Stimulated activated CD8-positive, alpha-beta memory T cell treated with anti-CD3 and anti-CD28 coated beads, Interleukin-15, amount 100 ng/mL, for 48 hours (primary cell): ENCODE measurements at places on chromosomes 2 and 18.

DNA sequence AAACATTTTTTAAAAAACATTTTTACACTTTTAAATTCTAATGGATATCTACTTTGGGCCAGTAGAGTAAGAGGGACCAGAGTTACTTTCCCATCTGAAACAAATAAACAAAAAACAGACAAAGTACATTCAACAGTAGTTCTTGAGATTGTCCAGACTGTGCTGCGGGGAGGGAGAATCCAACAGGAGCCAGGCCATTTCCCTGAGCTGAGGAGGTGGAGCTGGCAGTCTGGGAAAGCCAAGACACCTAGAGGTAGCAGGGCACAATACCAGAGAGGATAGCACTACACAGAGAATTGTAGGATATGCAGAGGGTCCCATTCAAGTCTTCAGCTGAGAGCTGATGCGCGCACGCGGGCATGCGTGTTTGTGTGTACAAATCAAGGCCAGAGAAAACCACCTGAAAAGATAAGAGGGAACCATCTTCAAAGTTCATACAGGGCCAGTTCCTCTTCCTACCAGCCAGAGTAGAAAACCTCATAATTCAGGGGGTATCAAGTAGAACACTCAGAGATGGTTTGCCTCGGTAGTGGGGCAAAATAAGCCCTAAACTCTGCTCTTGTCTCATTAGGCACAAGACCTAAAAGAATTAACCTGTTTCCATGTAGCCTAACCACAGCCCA lies 44.0 kb downstream of the PTRHD1 start:
- DNase-seq, result no peak

GRCh38 chr18:33946336-33946735 lies 278.4 kb downstream of the NOL4 start:
- no peak for DNase-seq

GRCh38 chr18:37289423-37289822 lies 276.2 kb downstream of the CELF4 start:
- no peak for DNase-seq

DNA sequence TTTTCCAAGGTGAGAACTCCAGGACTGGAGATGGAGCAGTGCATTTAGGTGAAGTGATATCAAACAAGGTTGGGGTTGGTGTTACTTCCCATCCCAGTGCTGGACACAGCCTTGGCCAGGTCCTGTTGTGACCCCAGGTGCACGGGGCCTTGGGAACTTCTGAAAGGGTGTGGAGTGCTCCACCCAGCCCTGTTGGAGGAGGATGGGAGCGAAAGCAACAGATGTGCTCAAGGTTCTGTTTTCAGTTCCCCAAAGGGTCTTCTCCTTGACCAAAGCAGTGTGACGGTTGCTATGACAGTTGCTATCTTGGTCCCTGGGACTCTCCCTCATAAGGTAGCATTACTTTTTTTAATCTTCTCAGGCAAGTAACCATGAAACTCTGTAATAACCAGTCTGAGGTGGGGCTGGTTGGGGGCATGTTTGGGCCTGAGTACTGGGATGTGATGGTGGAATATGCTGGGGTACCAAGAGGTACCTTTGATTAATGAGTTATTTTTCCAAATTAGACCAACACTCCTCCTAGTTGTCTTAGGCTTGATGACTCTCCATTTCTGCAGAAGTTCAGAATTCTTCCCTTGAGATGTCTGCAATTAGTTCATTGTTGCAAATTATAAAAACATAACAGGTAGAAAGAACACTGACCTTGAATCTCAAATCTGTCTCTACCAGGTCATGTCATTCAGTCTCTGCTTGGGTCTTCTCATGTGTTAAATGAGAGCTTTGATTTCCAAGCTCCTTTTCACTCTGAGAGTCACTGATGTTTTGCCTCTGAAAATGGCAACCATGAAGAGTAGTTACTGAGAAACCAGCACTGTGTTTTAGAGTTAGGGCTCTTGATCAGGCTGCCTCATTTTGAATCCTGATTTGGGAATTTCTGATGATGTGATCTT lies 154.5 kb downstream of the RPIA start:
- DNase-seq, result no peak

DNA sequence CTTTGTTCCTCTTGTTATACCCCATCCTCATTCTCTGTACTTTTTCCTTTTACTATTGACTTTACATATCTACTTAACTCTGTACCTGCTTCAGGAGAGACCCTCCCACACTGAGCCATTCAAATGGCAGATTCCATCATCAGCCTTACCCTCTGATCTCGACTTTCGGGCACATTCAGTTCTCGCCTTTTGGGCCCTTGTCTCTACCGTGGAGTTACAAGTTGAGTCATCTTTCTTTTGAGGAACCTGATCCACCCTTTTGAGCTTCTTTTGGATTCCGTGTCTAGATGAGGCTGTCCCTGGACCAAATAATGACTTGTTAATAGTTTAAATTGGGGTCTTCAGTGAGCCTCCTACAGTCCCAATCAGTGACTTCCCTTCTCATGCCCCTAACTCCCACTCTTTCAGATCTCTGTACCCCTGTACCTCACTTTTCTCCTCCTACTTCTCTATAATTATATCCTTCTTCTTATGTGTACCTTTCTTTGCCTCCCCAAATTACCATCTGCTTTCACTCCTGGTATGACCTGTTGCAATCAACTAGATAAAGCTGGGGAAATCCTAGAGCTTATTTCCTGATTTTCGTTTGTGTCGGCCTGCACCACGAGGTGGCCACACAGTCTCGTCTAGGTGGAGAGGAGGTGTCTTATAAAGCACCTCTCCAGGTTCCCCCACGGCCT lies 17.2 kb downstream of the SP110 start:
- no peak for DNase-seq

- DNase-seq, result no peak
Measured at GRCh38 chr18:24933345-24933744, 418.6 kb downstream of the ZNF521 start.

DNA sequence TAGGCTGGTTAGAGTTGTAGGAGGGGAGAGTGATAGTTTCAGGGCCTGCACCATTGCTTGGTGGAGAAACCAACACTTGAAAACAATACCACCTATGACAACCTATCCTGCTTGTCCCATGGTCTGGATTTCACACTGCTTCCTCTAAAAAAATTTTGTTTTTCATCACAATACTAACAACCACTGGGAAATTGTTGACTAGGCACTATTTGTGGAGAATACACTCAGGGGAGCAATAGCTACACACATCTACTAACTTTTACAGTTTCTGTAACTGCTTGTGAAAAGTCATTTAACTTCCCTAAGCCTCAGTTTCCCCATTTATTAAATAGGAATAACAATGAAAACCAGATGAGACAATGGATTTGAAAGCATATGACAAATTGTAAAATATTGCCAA lies 4.1 kb upstream of the CRYGB start:
- DNase-seq, result no peak

- DNase-seq, result no peak
Measured at GRCh38 chr2:202771741-202772460, 99.7 kb downstream of the ICA1L start.

- DNase-seq, result no peak
Measured at GRCh38 chr2:163077241-163077640, 238.7 kb upstream of the KCNH7 start.

GRCh38 chr18:67310826-67311225 lies 205.7 kb downstream of the DSEL start:
- no peak for DNase-seq
